ENCODE measurements at places on chromosomes 5 and 9.

GRCh38 chr5:173775261-173776197 lies 112.6 kb upstream of the CPEB4 start:
- no peak for DNase-seq

GRCh38 chr5:127909066-127909465 lies 174.5 kb upstream of the SLC12A2 start:
- DNase-seq = no peak

DNA sequence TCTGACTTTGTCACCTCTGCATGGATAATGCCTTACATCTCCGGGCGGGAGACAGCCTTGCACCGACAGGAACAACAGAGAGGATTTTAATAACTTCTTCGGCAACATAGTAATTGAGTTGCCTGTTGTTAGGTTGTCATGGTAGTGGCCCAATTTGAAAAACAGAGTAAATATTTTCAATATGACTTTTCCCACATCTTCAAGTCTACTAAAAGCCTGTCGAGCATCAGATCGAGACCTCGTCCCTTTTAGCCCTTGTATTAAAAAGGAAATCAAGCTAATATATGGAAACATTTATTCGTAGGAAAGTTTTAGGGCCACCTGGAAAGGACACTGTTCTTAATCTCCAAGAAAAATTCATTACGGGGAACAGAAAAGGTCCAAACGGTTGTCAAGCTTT lies 70.8 kb upstream of the FCN2 start:
- DNase-seq = no peak

- no peak for DNase-seq
Observed at GRCh38 chr9:36855448-36856315, 178.4 kb downstream of the PAX5 start.

DNA sequence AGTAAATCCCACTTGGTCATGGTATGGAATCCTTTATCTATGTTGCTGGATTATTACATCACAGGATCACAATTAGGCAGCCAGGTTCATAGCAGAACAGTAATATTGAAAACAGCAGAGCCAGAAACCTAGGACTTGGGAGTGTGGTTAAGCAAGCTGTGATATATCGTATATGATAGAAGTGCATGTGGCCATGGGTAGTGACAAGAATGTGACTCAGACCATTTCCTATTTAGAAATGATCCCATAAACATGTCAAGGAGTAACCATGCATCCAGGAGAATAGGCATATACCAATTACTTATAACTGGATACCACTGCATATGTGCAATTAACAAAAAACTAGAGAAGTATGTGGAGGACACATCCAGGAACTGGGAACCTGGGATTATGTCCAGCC lies 31.2 kb downstream of the AMBP start:
- no peak for DNase-seq

DNA sequence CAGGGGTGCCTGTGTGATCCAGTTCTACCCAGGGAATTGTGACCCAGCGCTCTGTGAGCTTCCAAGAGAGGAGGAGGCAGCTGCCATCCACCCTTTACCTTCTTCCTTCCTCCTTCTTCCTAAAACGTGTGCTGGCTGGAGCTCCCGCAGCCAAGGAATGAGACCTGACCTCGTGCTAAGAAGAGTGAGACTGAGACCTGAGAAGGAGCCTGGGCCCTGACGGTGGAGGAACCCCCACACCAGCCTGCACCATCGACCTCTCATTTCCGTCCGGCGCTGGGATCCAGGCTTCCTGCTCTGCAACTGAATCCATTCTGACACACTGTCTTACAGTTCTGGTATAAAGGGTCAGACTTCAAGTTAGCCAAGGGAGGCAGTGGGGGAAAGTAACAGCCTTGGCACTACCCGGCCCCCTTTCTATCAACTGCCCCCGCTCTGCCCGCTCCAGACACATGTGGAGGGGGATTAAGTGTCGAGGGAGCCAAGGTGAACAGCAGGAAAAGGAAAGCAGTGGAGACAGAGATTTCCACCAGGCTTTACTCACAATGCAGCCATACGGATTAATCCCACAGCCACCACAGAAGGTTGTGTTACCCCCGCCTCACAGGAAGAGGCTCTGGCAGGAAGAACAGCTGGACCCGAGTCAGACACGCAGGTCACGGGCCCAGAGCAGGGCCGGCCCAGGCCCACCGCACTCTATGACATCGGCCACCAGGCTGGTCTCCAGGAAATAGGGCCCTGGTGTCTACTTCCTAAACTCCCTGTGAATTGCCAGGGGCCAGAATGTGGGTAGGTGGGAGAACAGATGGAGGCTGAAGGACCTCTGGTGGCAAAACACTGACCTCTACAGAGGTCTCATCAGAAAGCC lies 15.8 kb downstream of the MGAT1 start:
- no peak for DNase-seq

DNA sequence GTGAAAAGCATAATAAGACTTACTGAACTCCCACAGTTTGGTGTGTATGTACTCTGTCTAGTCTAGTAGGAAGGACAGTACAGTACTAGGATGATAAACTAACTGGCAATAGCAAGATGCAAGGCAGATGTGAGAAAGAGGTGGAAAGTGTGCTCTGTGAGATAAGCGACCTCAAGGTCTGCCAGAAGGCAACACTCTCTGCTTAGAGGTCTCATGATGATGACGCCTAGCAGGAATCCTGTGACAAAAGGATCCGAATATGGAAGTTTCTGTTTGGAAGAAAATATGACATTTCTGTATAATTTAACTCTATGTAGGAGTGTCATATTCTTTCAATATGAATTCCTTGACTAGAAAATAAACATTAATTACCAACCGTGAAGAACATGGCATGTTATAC lies 112.2 kb downstream of the PLPPR1 start:
- no peak for DNase-seq

GRCh38 chr5:3609120-3609681 lies 13.6 kb downstream of the IRX1 start:
- DNase-seq = no peak

DNA sequence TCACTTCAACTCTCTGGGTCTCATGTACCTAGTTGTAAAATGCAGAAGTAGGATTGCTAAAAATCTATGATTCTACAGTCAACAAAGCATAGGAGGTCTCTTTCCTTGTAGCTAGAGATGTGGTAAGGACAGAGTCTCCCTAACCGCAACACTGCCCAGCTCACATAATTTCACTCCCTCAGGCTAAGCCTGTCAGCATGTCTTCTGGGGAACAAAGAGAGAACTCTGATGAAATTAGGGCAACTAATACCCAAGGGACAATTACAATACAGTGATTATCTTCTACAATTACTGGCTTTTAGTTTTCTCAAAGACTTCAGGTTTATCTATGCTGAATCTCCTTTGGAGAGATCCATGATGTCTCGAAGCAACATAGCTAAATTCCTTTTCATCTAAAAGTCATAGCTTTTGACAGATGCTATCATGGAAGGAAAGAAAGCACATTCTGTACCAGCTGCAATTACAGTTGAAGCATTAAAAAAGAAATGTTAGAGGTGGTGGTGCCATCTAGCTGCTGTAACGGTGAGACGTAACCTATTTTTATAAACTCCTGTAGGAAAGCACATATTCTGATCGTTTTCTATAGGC lies 141.1 kb upstream of the TARS1 start:
- no peak for DNase-seq

- DNase-seq = no peak
Observed at GRCh38 chr5:58236498-58236897, 223.4 kb downstream of the PLK2 start.

DNA sequence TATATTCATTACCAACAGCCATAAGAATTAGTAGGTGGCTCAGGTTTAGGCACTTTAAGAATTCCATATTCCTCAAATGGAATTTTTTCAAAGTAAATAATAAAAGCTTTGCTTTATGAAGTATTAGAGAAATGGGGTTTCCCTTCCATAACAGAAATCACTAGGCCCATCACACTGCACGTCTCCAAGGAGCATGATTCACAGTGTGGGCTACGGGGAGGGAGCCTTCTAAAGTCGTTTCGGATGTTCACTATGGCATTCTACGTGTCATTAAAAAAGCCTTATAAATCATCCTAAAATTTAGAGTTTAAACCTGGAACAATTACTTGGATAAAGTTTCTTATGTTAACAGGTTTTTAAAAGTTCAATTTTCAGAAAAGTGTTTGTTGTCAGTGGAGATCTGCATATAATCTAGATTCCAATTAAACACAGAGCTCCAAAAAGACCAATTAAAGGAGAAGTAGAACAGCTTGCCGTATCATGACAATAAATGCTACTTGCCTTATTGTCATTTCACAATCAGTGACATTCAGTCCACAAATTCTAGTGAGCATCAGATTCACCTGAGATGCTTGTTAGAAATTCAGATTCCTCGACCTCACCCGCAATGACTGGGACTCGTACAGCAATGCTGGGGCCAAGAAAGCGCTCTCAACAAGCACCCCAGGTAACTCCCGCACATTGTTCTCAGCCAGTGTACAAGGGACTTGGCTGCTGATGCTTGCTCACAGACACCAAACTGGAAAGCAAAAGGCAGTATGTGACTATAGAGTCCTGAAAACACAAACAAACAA lies 115.7 kb downstream of the NFIB start:
- no peak for DNase-seq

Measured in KG1 (cell line).